ENCODE measurements at places on chromosomes 4 and X.

- DNase-seq, result no peak
Measured at GRCh38 chr4:54104907-54105306, 4.9 kb downstream of the GSX2 start.

- no peak for DNase-seq
Measured at GRCh38 chrX:24201216-24201615, 51.7 kb downstream of the ZFX start.

DNA sequence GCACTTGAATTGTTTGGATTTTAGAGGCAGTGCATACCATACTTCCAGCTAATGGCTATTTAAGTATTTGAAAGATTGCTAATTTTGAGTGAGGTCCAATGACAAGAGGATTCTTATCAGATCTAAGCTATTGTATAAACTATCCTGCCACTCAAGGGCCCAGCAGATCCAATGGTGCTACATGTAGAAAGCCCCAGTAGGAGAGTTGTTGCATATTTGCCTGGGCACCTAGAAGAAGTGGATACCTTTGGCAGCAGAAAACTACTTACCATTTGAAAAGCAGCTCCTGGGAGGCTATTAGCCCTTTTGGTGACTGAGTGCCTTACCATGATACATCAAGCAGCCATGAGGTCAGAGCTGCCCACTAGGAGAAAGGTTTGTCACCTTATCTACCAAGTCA, 447.3 kb downstream of the C4orf33 start:
- no peak for DNase-seq

- DNase-seq, result no peak
Measured at GRCh38 chr4:19838858-19839257, 412.8 kb upstream of the SLIT2 start.

- DNase-seq, result no peak
Measured at GRCh38 chr4:165077034-165077578, 23.4 kb downstream of the TRIM75 start.

DNA sequence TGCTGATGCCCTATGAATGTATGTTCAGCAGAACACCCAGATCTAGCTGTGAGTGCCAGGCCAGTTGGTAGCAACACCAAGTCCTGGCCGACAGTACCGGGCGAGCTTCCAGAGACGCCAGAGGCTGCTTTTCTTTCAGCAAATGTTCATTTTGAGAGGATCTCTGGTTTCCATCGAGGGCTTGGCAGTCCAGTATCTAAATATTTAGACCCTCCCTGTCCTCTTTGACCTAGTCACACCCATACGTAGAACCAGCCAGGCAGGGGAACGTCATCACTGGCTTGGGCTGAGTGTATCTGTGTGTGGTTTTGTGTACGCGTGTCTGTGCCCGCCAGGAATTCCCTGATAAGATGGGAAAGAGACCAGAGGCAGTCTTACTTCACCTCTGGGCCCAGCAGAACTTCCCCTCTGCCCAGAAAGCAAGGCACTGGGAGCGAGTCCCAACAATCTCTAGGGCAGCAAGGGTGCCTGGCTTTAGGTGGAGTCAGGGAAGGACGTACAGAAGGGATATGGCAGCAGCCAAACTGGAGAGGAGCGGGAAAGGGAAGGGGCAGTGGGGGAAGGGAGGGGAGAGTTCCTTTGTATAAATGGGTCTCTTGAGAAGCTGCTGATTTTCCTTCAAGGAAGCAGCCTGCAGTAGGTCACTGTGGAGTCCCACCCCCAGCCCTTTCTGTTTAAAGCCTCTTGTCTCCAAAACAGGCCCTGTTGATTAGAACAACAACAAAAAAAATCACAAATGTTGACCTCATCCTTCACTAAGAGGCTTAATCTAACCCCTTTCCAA, 15.0 kb upstream of the ELF4 start:
- DNase-seq, result no peak

Data from ELR (cell line).